ENCODE measurements at places on chromosomes 13 and 19. TPM values are rescaled to one million over a fixed set of nuclear protein-coding genes. Genes with fewer than 3 reads are reported as not detected.

FGF22 gene
- total RNA-seq = 2.8 TPM

FPR3 gene
- not detected for total RNA-seq

FAM124A gene
- total RNA-seq = 84.1 TPM

NCAN gene
- total RNA-seq = 8.0 TPM

CLEC4M gene
- not detected for total RNA-seq

CPAMD8 gene
- 14.1 TPM for total RNA-seq

ZNF665 gene
- total RNA-seq = 5.4 TPM

DNA sequence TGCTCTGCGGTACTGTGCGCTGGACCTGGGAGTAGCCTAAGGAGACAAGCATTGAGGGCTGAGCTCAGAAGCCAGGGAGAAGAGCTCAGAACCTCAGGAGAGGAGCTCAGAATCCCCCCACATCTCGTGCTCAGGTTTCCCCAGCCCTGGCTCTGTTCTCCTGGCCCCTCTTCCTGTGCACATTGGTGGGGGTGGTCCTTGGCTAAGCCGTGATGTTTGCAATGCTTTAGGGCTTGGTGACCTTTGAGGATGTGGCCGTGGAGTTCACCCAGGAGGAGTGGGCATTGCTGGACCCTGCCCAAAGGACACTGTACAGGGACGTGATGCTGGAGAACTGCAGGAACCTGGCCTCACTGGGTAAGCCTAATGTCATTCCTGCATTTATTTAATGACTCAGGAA is 6.6 kb downstream of the ZNF557 start:
- H3K27ac ChIP-seq = no peak overlapping the region
- H3K4me1 ChIP-seq = no peaks in the 10 kb centered on the region
- H3K27me3 ChIP-seq = no peaks in the 10 kb centered on the region
- H3K4me3 ChIP-seq = no peak overlapping the region

GRCh38 chr19:39160889-39161672 is 35.5 kb downstream of the PAK4 start:
- H3K36me3 ChIP-seq = no peaks in the 10 kb centered on the region
- H3K27me3 ChIP-seq = no peaks in the 10 kb centered on the region
- H3K4me3 ChIP-seq = no peak overlapping the region
- DNase-seq = no peak

- H3K36me3 ChIP-seq = peaks cover 10% of the 10 kb centered on the region
- DNase-seq = no peak
- H3K27ac ChIP-seq = peak overlapping the region; percentile 10
- H3K4me3 ChIP-seq = no peak overlapping the region
- peaks cover 17% of the 10 kb centered on the region for H3K4me1 ChIP-seq
These were observed 110.0 kb downstream of the FOXO1 start for GRCh38 chr13:40556453-40556852.

- H3K27ac ChIP-seq = no peak overlapping the region
- no peaks in the 10 kb centered on the region for H3K4me1 ChIP-seq
- no peaks in the 10 kb centered on the region for H3K27me3 ChIP-seq
- DNase-seq = peak; percentile 5
These were observed 432.4 kb downstream of the SLITRK1 start for GRCh38 chr13:83449668-83450395.

DNA sequence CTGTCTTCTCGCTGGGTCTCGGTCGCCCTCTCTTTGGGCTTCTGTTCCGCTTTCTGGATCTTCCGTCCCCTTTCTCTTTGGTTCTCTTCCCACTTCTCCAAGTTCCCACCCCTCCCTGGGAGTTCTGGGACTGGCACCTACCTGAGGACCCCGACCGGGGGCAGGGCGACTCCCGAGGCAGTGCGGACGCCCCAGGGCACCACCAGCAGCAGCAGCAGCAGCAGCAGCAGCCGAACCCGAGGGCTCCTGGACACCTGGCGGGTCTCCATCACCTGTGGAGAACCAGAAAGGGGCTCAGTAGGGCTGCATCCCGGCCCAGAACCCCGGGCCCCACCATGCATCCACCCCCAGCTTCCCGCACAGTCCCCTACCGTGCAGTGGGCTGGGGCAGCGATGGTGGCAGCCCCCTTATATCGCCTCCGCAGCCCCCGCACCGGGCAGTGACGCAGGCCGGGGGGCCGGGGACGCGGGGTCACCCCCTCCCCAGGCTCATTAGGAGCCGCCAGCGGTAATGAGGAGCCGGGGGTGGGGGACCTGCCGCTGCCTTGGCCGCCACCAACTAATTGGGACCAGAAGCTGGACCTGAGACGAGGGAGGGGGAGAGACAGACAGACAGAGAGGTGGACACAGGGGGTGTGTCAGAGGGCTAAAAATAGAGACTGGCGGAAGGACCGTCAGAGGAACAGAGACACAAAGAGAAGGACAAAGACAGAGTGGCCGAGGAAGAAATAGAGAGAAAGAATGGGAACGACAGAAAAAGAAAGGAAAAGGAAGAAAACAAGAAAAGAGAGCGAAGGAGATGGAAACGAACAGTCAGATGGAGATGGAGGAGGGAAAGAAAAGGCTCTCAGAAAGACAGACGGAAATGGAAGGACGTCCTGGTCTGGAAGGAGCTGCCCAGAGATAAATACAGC is at the start of gene PTH2:
TSS of gene PTH2 (minus strand) at position 371 of the 914 bp plus-strand sequence. CDS start at position 269, 102 bp downstream.
- DNase-seq = no peak
- H3K27me3 ChIP-seq = peaks cover 64% of the 10 kb centered on the region
- no peaks in the 10 kb centered on the region for H3K36me3 ChIP-seq
- H3K4me1 ChIP-seq = peaks cover 43% of the 10 kb centered on the region
- no peak within 1 kb of the TSS for H3K27ac ChIP-seq

DNA sequence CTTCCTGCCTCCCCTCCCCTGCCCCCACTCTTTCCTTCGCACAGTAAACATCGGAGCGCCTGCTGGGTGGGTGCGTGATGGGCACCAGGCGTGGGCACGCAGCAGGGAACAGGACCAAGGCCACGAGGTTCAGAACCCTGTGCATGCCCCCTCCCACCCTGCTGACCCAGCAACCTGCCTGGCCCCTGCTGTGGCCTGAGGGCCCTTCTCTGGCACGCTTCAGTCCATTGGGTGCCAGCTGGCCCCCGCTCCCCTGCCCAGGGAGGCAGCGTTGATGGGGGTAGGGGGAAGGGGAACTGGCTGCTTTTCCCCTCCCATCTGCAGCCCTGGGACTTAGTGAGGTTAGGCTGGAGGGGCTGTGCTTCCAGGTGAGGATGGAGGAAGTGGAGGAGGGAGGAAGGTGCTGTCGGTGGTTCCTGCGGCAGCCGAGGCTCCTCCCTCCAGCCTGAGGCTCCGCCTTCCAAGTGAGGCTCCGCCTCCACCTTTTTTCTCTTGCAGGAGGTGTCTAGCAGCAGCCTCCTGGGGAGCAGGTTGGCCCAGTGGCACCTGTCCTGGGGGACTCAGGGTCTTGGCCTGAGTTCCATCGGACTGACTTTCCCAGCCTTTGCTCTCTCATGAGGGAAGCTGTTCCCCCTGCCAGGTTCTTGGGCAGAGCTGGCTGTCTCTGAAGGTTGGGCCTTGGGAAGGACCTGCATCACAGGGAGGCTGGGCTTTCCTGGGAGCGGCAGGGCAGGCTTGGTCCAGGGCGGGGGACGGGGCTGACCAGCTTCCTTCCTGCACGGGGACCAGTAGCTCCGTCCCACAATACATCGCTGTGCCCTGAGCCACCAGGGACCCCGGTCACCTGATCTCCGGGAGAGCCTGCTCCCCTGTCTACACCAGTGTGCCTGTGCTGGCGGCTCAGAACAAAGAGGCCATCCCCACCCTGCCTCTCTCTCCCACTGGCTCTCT is 7.3 kb downstream of the PIAS4 start:
- no peak overlapping the region for H3K4me3 ChIP-seq
- peaks cover 3% of the 10 kb centered on the region for H3K36me3 ChIP-seq
- no peaks in the 10 kb centered on the region for H3K4me1 ChIP-seq

- no peaks in the 10 kb centered on the region for H3K27me3 ChIP-seq
- no peaks in the 10 kb centered on the region for H3K4me1 ChIP-seq
- DNase-seq = peak; percentile 85
- 0 out of 2 replicates have a peak within 1 kb of the TSS, but pooled peaks have one; percentile 59 for H3K27ac ChIP-seq
- H3K36me3 ChIP-seq = no peaks in the 10 kb centered on the region
- peak within 1 kb of the TSS; percentile 89 for H3K4me3 ChIP-seq
These were observed at the start of gene ZNF581 for GRCh38 chr19:55643003-55643886. TSS of gene ZNF581 (plus strand) at chr19:55643649. CDS start at chr19:55644572, 923 bp downstream.

- H3K4me3 ChIP-seq = no peak overlapping the region
- peaks cover 15% of the 10 kb centered on the region for H3K4me1 ChIP-seq
- H3K27me3 ChIP-seq = no peaks in the 10 kb centered on the region
These were observed 40.6 kb downstream of the TNFSF11 start for GRCh38 chr13:42614436-42615035.

DNA sequence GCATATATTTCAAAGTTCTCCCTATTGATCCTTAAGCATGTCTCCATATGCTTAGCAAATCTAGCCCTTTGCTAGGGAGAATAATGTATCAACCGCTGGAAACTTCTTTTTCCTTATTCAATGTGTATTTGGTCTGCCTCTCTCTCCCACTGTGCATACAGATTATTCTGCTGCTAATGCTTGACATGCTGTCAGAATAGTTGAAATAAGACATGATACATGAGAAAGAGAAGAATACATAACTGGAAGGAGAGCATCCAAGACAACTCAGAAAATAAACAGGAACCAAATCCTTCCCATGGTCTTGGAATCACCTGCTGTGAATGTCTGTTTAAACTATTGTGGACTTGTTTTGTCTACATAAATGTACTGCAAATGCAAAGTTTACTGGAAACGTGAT is 1103.0 kb downstream of the EFNB2 start:
- no peak overlapping the region for H3K4me3 ChIP-seq
- no peak for DNase-seq
- peaks cover 6% of the 10 kb centered on the region for H3K4me1 ChIP-seq

- peaks cover under 1% of the 10 kb centered on the region for H3K4me1 ChIP-seq
- no peaks in the 10 kb centered on the region for H3K36me3 ChIP-seq
- no peak for DNase-seq
- no peak within 1 kb of the TSS for H3K27ac ChIP-seq
- H3K4me3 ChIP-seq = peak within 1 kb of the TSS; percentile 58
- H3K27me3 ChIP-seq = peaks cover 36% of the 10 kb centered on the region
These were observed at the start of gene LINGO3 for GRCh38 chr19:2308114-2308556. TSS of gene LINGO3 (minus strand) at chr19:2308154. CDS start at chr19:2291776, 16,378 bp downstream.

DNA sequence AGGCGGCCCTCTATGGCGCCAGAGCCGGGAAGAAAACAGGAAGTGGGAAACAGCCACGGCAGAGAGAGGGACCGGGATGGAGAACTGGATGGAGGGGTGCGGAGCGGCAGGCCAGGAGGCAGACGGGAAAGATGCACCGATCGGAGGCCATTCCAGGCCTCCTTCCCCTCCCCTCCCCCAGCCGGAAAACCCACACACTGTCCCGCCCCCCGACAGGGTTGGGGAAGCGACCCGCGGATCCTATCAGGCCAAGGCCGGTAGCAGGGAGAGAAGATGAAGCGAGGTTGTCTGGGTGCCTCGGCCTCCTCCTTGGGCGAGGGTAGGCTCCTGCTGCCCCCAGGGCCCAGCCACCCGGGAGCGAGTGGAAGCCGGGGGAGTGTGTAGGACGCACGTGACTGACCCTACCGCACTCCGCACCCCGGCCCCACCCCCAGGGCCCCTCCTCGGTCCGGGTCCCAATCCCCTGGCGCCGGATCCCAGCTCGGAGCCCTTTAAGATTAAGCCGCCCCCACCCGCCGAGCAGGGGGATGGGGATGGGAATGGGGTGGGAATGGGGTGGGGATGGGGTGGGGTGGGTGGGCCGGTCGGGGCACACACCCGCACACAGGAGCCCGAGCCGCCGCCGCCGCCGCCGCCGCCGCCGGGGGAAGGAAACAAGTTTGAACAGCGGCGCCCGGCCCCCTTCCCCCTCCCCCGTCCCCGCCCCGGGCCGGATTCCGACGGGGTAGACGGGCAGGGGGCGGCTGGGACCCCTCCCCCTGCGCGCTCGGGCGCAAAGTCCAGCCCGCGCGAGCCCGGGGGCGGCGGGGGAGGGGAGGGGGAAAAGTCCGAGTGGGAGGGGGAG is 1.5 kb downstream of the ERF start:
- peak overlapping the region; percentile 98 for H3K27ac ChIP-seq
- no peaks in the 10 kb centered on the region for H3K36me3 ChIP-seq
- peak overlapping the region; percentile 96 for H3K4me3 ChIP-seq
- peaks cover 17% of the 10 kb centered on the region for H3K27me3 ChIP-seq
- peaks cover 27% of the 10 kb centered on the region for H3K4me1 ChIP-seq

GRCh38 chr19:24051516-24051915 is 35.5 kb upstream of the ZNF254 start:
- no peaks in the 10 kb centered on the region for H3K4me1 ChIP-seq
- no peaks in the 10 kb centered on the region for H3K27me3 ChIP-seq
- peaks cover 59% of the 10 kb centered on the region for H3K36me3 ChIP-seq
- no peak overlapping the region for H3K27ac ChIP-seq

DNA sequence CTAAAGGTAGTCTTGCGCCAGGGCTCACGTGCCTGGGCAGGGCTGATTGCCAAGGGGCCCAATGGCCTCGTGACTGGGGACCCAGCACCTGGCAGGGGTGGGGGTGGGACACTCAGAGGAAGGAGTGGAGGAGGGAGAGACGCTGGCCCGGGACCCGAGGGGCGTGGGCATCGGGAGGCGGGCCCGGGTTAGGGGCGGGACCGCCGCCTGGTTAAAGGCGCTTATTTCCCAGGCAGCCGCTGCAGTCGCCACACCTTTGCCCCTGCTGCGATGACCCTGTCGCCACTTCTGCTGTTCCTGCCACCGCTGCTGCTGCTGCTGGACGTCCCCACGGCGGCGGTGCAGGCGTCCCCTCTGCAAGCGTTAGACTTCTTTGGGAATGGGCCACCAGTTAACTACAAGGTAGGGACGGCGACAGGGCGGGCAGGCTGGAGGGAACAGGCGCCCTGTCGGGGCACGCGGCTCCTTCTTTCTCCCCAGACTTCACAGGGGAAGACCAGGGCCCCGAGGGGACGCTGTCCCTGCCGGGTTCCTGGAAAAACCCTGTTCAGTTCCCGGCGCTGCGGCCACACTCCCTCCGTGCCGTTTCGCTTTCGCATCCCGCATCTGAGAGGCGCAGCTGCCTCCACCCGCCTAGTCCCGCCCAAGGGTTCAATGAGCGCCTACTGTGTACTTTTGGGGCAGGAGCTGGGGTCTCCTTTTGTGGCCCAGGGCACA is at the start of gene IFI30:
TSS of gene IFI30 (plus strand) at position 242 of the 717 bp plus-strand sequence. CDS start at position 271, 29 bp downstream.
- peaks cover 12% of the 10 kb centered on the region for H3K27me3 ChIP-seq
- no peaks in the 10 kb centered on the region for H3K36me3 ChIP-seq
- peaks cover 4% of the 10 kb centered on the region for H3K4me1 ChIP-seq
- no peak within 1 kb of the TSS for H3K27ac ChIP-seq
- DNase-seq = peak; percentile 84

DNA sequence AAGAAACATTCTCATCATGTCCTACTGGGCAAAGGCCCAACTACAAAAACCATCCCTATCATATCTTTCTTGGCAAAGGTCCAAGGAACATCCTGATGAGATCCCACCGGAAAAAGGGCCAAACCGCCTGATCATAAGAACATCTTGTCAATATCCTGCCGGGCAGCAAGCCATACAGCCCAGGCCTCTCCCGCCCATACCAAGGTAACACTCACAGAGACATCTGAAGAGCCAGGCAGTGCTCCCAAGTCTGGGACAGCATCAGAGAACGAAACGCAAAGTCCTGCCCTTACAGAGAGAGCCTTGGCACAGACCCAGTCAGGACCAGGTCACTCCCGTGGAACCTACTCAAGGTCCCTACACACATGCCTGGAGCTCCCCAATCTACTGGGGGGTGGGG is 18.5 kb upstream of the ZNF331 start:
- H3K4me3 ChIP-seq = no peak overlapping the region
- H3K36me3 ChIP-seq = peaks cover 8% of the 10 kb centered on the region
- no peaks in the 10 kb centered on the region for H3K27me3 ChIP-seq
- DNase-seq = no peak
- H3K4me1 ChIP-seq = peaks cover 15% of the 10 kb centered on the region
- no peak overlapping the region for H3K27ac ChIP-seq

GRCh38 chr13:48158290-48158689 is 63.4 kb upstream of the MED4 start:
- no peak overlapping the region for H3K4me3 ChIP-seq

- peak overlapping the region; percentile 49 for H3K4me3 ChIP-seq
- no peaks in the 10 kb centered on the region for H3K36me3 ChIP-seq
- H3K4me1 ChIP-seq = peaks cover 35% of the 10 kb centered on the region
These were observed 3.1 kb upstream of the DACH1 start for GRCh38 chr13:71870100-71870499.

Measured in GM23338 (cell line).